Activated naive CD4-positive, alpha-beta T cell (primary cell): ENCODE measurements at places on chromosomes 11 and 22.

GRCh38 chr11:63622323-63622722 lies 8.1 kb upstream of the PLAAT3 start:
- DNase-seq = no peak

DNA sequence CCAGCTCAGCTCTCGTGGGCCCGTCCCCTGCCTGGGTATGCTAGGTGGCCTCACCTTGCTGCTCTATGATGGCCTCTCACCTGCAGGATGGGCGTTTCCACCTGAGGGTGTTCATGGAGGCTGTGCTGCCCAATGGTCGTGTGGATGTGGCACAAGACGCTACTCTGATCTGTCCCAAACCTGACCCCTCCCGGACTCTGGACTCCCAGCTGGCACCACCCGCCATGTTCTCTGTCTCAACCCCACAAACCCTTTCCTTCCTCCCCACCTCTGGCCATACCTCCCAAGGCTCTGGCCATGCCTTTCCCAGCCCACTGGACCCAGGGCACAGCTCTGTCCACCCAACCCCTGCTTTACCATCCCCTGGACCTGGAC lies 2.1 kb downstream of the ZP1 start:
- DNase-seq = no peak

DNA sequence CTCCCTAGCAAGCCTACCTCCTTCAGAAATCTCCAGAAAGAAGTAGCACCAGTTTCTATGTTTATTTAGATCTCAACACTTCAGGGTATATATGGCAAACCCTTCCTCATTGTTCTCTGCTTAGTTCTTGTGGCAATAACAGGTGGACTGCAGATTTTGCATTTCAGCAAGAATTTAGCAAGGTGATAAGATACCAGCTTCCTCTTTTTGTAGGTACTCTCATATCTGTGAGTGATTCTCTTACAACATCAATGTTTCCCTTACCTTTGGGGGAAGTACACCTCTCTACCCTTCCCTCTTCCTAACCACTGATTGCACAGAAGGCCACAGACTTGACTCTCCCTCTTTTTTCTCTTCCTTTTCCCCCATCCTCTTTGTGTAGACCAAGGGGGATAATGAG lies 230.9 kb upstream of the SESN3 start:
- no peak for DNase-seq

GRCh38 chr22:22816766-22817410 lies 70.7 kb upstream of the IGLL5 start:
- no peak for DNase-seq

GRCh38 chr11:64006398-64006797 lies 20.2 kb downstream of the OTUB1 start:
- DNase-seq = no peak

GRCh38 chr11:70733327-70734325 lies 335.3 kb downstream of the CTTN start:
- DNase-seq = no peak

DNA sequence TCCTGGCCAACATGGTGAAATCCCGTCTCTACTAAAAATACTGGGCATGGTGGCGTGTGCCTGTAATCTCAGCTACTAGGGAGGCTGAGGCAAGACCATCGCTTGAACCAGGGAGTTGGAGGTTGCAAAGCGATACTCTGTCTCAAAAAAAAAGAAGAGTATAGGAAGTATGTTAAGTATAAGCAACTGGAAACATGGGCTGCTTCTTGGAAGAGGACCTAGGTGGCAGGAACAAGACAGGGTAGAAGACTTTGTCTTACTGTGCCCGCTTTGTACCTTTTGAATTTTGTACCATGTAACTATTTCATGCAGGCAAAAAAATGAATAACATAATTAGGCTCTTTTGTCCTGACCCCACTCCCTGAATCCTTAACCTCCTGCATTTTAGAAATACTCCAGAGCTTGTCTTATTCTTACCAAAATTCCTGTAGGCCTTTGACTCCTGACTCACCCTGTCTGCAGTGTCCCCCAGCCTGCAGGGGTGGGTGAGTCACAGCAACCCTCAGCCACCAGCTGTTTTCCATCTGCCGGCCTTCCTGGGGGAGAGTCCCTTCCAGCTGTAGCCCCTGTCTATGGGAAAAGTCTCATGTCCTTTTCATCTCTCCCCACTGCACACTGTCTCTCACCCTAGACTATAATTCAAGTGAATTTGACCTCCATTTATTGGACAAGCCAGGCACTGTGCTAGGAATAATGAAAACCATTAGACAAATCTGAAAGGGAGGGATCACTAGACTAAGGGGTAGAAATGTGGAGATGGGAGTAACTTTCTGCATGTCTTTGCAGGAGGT lies 41.8 kb downstream of the TXN2 start:
- DNase-seq = no peak

DNA sequence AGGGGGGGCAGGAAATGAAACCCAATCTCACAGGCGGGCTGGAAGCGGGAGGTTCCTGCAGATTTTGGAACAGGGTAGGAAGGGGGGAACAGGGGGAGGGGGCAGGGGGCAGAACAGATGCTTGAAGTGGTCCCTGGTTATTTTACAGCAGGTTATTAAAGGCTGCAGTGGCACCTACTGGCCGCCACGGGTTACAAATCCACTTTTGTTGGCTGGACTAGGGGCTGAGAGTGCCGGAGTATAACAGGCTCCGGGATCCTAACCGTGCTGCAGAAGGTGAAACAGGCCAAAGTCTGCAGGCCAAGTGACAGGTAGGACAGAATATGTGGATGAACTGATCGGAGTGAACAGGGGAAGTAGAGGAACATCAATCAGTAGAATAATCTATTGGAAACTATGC lies 2.5 kb downstream of the ROBO3 start:
- no peak for DNase-seq
